ENCODE measurements at places on chromosomes 5 and 9.

- no peak for DNase-seq
Observed at GRCh38 chr5:9240431-9240830, 305.4 kb downstream of the SEMA5A start.

DNA sequence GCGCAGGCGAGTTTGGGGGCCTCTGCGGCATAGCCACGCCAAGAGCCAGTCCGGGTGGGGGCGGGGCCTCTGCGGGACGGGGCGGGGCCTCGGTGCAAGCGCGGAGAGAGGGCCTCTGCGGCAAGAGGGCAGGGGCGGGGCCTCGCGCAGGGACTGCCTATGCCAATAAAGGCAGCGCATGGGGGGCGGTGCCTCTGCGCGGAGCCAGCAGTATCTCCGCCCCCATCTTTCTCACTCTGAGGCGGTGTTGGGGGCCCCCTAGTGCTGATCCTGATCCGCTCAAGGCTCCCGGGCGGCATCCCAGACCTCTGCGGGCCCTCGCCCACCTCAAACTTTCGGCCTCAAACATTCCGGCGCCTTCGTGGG lies 9.2 kb upstream of the GPRIN1 start:
- peak; percentile 69 for DNase-seq

- no peak for DNase-seq
Observed at GRCh38 chr5:6424110-6424659, 24.5 kb upstream of the UBE2QL1 start.

DNA sequence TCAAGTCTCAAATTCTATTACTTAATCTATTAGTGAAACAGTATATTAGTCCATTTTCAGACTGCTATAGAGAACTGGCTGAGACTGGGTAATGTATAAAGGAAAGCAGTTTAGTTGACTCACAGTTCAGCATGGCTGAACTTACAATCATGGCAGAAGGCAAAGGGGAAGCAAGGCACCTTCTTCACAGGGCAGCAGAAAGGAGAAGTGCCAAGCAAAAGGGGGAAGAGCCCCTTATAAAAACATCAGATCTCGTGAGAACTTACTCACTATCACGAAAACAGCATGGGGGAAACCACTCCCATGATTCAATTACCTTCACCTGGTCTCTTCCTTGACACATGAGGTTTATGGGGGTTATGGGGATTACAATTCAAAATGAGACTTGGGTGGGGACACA lies 67.9 kb upstream of the CHSY3 start:
- DNase-seq, result no peak

GRCh38 chr5:8349855-8350254 lies 480.9 kb downstream of the MTRR start:
- DNase-seq, result no peak
